ENCODE measurements at places on chromosomes 2 and 18.
A peak's percentile ranks its signal among the peaks of the same experiment; 100 is the strongest.

DNA sequence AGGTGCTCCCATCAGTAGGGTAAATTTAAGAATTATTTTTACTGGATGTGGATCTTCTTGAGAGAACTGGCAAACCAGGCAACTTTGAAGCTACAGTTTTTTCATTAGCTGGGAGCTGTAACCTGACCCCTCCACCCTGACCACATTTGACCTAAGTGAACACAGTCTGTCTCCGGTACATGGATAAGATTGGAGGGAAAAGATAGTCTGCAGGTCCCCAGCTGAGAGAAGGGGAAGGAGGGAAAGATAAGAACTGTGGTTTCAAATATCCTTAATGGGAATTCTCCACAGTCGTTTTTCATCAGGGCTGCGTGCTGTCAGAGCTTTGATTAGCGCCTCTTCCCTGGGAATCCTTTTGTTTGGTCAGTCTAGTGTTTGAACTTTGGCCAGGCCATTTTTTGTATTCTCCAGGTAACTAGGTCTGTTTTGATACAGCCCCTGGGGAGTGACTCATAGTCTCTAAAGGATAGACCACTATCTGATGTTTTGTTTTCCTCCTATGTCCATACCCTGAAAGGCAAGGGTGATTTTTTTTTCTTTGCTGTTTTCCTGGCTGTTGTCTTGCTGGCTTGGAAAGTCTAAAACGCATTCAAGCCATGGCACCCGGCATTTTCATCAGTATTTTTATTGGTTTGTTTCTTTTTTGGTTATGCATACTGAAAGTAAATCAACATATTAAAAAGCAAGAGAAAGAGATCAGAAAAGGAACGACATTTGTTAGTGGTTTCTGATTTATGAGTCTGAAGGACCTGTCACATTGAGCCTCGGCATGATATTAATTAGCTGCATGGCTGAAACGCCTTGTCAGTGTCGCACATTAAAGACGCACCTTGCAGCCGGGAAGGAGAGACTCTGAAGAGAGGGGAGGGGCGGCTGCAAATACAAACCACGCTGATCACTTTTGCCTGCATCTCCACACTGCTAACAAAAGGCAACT, 183.4 kb upstream of the FN1 start:
- no peak for DNase-seq

GRCh38 chr2:46847726-46848412, 67.7 kb downstream of the MCFD2 start:
- no peak for DNase-seq

DNA sequence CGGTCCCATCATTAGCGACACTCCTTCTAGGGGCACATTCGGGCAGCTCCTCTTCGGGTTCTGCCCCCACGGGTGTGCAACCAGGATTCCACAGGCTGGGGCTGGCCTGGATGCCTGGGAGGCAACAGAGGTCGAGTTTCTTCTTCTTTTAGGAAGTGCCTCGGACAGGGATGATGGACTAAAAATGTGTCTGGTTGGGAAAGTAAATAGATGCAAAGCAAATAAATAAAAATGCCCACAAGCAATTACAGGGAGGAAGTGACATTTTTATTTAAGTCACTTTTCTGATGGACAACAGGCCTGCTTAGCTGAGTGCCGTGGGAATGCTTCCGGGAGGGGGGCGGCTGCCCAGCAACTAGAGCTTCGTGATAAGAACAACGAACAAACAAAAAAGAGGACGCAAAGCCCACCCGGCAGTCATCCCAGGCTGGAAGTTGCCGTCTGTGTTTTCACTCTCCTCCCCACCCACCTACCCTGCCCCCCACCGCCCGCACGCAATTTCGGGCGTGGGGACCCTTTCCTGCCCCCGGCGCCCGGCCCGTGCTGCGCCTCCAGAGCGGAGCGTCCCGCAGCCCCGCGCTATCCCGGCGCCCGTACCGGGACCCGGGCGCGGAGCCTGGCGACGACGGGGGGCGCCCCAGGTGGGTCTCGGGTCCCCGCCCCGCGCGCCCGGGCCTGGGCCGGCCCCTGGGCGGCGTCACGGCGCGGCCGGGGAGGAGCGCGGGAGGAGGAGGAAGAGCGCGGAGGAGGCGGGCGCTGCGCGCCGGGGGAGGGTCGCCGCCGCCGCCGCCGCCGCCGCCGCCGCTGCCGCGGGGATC, 412 bp upstream of the NCK2 start:
- peak; percentile 81 for DNase-seq

DNA sequence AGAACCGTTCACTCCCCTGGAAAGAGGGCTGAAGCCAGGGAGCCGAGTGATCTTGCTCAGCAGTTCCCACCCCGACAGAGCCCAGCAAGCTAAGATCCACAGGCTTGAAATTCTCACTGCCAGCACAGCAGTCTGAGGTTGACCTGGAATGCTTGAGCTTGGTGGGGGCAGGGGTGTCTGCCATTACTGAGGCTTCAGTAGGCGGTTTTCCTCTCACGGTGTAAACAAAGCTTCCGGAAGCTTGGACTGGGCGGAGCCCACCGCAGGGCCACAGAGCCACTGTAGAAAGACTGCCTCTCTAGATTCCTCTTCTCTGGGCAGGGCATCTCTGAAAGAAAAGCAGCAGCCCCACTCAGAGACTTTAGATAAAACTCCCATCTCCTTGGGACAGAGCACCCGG, 180.8 kb downstream of the WDR7 start:
- no peak for DNase-seq

DNA sequence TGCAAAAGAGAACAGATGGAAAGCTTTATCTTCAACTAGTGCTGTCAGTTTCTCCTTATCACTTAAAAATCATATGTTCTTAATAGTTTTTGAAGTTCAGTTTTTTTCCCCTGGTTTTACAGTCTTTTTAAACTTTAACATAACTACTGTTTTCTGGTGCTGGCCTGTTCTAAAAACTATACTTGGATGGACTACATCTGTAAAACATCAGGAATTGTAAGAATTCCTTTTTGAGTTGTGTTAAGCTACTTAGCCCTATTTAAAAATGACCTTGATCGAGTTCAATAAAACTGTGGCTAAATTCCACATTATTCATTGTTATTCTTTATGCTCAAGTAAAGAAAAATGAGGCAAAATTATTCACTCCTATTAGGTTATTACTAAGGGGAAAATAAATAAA, 397.7 kb downstream of the NUP35 start:
- DNase-seq, result no peak

DNA sequence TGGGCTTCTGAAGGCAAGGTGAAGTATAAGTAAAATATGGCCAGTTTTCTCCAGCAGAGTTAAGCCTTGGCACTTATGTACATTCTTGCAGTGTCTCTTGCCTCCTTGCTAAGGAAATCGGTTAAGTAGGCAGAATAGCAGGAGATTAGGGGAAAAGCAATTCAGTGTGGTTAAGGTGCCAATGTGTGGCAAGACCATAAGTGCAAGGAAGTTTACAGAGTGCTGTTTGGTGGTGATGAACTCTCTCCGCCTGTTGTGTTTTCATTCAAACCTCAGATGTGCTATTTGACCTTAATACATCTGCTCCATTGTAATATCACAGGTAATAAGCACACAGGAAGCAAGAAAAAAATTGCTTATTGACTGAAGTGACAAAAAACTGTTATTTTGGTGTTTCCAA, 156.1 kb downstream of the MGAT5 start:
- DNase-seq, result no peak

- DNase-seq, result peak; percentile 57
Observed at GRCh38 chr2:70596739-70597138, 43.1 kb upstream of the TGFA start.

DNA sequence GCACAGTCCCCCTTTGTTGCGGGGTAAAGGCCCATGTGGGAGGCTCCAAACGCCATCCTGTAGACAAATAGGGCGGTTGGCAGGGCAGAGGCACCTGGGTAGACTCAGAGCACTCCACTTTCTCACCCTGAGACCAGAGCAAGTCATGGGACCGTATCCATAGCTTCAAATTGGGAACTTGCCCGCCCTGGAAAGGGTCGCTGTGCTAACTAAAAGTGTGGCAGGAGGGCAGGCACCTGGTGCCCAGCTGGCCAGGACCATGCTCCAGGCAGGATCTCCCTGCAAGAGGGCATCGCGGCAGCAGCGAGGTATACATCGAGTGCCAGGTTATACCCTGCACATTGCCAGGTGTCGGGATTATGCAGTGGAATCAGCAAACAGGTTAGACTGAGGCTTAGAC, 20.8 kb upstream of the SCLY start:
- no peak for DNase-seq

DNA sequence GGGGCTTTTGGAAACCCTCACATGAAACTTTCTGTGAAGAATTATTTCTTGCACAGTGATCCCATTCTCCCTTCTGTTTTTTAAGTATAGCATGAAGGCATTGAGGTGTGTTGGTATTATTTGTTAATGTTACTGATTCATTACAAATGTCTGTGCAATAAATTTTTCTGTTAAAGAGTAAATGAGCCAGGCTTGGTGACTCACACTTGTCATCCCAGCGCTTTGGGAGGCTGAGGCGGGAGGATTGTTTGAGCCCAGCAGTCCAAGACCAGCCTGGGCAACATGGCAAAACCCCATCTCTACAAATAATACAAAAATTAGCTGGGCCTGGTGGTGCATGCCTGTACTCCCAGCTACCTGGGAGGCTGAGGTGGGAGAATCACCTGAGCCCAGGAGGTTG, 87.8 kb downstream of the KCTD18 start:
- no peak for DNase-seq

DNA sequence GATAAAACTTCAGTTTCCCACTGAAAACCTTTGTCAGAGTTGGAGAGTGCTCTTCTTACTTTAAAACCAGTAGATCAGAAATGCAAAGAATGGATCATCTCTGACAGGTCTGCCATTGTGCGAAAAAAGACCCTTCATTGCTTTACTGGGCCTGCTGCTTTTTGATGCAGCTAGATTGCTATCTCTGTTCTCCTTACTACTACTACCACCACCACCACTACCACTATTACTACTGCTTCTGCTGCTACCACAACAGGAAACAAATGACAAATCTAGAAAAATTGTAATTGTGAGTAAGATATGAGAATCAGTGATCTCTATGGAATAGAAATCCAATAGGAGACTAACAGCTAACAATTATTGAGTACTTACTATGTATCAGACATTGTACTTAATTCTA, 85.8 kb downstream of the PKP4 start:
- no peak for DNase-seq

DNA sequence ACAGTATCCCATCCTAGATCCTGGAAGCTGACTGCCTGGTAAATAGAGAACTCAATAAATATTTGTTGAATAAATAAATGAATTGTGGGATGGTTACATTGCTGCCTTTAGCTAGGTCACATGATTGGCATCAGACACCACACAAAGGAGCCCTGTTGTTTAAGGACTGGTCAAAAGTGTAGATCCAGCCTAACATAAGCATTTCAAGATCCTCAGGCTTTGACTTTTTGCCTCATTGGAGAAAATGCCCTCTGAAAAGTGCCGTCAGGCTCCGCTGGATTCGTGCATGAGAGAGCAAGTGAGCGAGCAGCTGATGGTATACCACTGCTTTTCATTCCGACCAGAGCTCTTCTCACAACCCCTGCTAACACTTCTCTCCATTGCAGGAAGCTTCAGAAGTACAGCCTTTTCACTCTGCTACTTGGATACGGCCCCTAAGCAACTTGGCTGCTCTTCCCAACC, 1.3 kb upstream of the ZNF24 start:
- no peak for DNase-seq

DNA sequence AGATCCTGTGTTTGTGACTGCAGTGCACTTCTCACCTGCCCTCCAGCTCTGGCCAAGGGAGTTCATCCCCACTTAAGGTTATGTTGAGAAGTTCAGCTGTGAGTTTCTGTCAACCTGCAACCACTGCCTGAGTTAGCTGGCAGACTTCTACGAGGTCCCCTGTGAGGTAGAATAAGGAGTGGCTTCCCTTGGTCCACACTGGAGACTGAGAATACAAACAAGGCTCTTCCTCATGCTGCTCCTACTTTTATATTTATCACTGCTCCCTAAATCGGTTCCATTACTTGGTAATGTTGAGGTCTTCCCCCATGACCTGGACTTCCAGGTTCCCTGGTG, 353.2 kb upstream of the CWC22 start:
- no peak for DNase-seq

DNA sequence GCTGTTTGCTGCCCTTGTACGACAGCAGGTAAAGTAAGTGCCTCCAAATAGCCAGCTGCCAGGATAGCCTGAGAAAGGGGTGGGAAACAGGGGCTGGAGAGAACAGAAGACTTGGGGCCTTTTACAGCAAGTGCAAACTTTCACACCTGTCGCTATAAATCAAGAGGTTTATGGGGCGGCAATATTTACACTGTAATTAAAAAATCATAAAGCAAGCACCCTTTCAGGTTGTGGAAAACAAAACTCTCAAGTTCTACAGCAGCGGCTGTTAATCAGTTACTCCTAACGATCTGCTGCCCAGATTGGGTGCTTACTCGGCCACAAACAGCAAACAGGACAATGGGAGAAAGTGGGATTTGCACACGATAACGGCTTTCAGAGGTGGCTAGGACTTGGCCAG, 359.5 kb upstream of the ETAA1 start:
- no peak for DNase-seq

- DNase-seq, result no peak
Observed at GRCh38 chr2:85777441-85777861, 23.7 kb downstream of the ATOH8 start.

GRCh38 chr2:23235292-23235691, 149.7 kb upstream of the KLHL29 start:
- no peak for DNase-seq

- no peak for DNase-seq
Observed at GRCh38 chr2:40202798-40203400, 249.0 kb downstream of the SLC8A1 start.

GRCh38 chr2:165871025-165871424, 77.0 kb upstream of the GALNT3 start:
- DNase-seq, result no peak

DNA sequence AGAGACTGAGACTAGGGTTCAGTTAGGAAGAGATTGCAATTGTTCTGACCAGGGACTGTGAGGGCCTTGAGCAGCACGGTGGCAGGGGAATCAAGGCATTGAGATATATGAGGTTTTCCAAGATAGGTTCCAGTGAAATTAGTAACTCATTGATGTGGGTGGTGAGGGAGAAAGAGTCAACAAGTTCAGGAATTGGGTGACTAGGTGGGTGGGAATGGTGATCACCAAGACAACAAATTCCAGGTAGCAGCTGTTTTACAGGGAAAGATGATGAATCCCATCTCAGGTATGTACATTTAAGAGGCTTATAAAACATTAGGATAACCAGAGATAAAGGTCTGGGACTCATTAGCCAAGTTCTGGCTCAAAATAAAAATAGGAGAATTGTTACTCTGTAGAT, 251.5 kb upstream of the MGAT5 start:
- DNase-seq, result no peak

- no peak for DNase-seq
Observed at GRCh38 chr2:128311755-128312341, 6.8 kb downstream of the HS6ST1 start.
